ENCODE measurements at places on chromosomes 7 and 10. TPM values are rescaled to one million over a fixed set of nuclear protein-coding genes. Genes with fewer than 3 reads are reported as not detected.

DNA sequence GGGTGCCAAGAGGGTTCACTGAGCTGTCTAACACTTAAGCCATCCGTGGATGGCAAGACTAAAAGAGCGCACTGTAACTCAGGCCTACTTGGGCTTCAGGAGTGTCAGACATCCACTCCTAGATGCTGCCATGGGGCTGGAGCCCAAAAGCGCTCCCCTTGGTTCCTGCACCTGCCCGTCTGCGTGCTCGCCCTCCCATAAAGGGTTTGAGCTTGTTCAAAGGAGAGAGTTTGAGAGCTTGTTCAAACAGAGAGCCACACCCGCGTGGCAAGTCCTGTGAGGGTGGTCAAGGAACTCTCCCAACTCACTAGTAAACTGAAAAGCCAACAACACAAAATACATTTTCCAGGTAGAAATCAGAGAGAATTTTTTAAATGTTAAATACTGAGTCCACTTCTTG lies 256.7 kb downstream of the SEMA3A start:
- DNase-seq = no peak

DNA sequence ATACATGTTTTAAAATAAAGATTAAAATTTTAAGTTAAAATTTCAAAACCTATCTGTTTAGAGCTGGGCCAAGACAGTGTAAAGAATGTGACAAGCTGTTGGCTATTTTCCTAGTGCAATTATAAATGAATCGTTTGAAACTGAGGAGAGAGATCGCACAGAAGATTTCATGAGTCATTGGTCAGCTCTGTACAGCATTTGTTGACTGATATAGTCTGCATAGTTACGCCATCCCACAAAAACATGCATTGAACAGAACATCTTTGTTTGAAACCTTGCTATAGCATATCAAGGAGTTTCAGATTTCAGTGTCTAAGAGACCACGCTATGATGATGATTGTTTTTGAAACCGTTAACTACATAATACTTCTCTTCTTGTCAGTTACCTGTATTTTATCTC lies 1.3 kb upstream of the C10orf67 start:
- no peak for DNase-seq

- DNase-seq = no peak
Observed at GRCh38 chr7:53050433-53050832, 15.0 kb downstream of the POM121L12 start.

GRCh38 chr7:125606671-125607070 lies 677.0 kb upstream of the POT1 start:
- DNase-seq = no peak

DNA sequence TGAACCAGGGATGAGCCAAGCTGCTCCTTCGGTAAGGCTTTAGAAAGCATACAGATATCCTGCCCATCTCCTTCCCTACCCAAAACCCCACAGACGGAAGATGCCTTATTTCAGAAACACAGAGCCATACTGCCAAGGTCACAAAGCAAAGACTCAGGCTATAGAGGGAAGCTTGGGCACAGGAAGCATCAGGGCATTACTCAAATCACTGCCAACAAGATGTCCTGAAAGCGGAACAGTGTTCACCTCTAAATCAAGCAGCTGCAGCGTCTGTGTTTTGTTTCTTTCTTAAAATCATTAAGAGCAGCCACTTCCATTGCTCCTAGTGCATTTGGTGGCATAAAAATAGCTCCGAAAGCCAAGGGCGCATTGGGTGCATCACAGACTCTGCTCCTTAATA lies 307.3 kb downstream of the SORCS1 start:
- DNase-seq = no peak

GRCh38 chr7:121302214-121302745 lies 26.5 kb upstream of the WNT16 start:
- no peak for DNase-seq

GRCh38 chr7:133003052-133003910 lies 78.6 kb downstream of the CHCHD3 start:
- no peak for DNase-seq

DNA sequence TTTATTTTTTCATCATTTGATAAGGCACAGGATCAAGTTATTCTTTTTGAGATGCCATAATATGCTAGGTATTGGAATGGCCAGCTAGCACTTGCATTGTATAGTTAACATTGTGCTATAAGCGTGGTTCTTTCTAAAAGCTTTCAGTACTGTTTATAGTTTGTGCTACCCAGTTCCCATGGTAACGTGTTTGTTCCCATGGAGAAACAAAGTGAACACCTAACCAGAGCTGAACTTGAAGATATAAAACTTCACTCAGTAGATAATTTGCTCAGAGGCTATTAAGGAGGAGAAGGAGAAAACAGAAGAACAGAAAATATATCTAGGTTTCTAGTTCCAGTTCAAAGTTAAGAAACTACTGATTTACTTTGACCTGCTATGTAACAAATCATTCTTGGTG lies 23.6 kb upstream of the ITGB8 start:
- DNase-seq = peak; percentile 5

DNA sequence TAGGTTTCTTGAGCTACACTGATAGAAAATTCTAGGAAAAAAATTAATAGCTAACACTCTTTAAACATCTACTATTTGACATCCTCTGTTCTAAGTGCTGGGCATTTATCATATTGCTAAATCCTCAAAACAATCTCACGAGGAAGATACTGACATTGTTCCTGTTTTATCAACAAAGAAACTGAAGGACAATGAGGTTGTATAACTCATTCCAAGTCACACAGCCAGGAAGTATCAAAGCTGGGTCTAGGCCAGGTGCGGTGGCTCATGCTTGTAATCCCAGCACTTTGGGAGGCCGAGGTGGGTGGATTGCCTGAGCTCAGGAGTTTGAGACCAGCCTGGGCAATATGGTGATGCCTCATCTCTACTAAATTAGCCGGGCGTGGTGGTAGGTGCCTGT lies 51.6 kb upstream of the IL6 start:
- DNase-seq = no peak

DNA sequence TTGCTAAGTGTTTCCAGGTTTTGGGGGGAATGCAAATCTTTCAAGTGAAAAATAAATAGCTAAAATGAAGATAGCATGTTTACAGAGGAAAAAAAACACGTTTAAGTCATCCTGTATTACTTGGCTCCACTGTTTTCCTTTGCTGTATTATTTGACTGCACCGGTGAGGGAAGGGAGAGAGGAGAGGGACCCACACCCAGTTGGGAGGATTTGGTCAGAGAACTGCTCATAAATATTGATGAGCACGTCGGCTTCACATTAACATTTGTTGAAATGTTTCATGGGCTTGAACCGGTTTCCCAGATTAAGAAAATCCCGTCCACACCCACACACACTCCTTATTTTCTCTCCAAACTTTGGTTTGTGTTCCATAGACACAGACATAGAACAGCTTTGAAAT lies 493.8 kb upstream of the MGMT start:
- no peak for DNase-seq

DNA sequence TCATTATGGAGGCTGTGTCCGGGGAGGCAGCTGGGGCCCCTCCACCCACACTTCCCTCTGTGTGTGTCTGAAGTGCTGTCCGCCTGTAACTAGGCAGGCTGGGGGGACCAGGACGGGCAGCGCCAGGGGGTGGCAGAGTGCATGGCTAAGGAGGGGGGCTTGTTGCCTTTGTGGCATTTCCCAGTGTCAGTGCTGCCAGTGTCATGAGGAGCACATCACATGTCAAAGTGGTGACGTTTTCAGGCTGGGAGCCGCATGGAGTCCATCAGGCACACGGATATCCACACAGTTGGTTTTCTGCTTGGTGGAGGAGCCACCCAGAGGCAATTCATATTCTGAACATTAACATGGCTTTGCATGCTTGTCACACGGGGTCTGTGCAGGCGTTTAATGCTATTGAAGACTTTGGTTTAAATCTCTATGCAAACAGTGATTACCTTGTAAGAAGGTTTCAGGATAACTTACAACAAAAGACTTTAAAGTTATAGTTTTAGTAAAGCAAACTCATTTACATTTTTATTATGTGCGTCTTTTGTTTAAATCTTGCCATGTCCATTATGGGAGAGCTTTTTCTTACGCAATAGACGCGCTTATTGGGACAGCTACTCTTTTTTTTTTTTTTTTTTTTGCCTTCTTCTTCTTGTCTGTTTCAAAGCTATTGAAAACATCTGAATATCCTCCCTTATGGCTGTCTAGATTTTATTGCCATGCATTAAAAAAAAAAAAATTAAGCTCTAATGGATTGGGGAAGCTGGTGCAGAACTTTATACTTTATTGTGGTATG lies 52.9 kb downstream of the C10orf67 start:
- no peak for DNase-seq

DNA sequence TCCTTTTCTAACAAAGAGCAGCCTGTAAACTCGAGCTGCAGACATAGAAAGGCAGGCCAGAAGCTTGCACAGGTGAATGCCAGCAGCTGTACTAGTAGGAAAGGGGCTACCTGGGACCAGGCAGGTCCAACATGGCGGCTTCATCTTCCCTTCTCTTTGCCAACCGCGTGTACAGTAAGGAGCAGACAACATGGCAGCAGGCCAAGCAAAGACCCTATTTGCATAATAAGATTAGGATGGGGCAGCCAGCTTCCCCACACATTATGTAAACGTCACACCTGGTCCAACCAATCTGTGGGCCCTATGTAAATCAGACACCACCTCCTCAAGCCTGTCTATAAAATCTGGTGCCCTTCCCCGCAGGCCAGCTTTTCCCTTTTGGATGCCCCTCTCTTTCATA lies 1186.5 kb upstream of the AUTS2 start:
- no peak for DNase-seq

DNA sequence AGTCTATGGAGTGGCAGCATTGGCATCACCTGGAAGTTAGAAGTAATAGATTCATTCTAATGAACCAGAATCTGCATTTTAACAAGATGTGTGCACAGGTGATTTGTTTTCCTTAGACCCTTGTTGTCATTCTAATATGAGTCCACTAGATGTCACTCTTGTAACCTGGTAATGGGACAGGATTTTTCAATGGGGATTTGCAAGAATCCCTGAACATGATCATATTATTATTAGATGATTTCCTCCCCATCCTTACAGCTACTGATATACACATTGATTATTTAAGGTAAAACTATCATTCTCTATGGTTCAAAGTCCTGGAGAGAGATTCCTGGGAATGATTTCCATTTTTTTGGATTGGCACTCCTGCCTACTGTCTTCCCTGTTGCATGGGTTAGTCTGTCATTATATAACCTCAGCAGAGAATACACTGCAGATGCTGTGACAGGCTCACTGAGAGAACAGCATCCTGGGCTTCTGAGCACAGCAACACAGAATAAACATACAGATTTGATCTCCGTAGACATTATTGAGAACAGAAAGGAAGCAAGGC lies 194.9 kb downstream of the SUGCT start:
- DNase-seq = no peak

GRCh38 chr10:133166828-133167692 lies 7.0 kb downstream of the KNDC1 start:
- DNase-seq = no peak

DNA sequence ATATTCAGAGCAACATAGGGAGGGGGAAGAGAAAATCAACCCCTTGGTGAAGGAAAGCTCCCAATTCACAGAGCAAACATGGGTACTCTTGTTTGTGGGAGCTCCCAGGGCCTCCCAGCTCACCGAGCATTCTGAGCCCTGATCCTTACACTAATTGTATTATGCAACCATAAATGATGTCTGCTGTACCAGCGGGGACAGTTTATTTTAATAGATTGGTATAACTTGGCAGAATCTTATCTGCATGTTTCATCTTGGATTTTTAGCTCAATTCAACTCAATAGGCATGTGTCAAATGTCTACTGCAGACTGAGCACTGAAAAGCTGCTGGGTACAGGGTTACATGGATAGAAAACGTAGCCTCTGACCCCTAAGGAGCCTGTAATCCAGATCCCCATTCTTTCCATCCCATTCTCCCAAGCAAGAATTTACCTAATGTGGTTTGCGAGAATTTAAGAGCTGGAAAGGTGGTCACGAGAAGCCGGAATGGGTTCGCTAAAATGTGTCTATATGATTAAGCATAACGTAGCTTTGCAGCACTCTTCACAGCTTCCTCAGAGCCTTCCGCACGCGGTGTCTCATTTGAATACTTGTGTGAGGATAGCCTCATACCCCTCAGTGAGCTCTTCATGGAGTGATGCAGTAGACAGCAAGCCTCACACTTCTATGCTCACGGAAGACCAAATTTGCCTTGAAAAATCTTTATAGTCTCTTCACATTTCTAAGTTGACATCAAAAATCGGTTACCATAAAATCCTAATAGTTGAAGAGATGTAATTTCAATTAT lies 18.3 kb downstream of the EGFR start:
- DNase-seq = no peak

GRCh38 chr10:123140164-123140982 lies 4.6 kb downstream of the HMX3 start:
- no peak for DNase-seq

DNA sequence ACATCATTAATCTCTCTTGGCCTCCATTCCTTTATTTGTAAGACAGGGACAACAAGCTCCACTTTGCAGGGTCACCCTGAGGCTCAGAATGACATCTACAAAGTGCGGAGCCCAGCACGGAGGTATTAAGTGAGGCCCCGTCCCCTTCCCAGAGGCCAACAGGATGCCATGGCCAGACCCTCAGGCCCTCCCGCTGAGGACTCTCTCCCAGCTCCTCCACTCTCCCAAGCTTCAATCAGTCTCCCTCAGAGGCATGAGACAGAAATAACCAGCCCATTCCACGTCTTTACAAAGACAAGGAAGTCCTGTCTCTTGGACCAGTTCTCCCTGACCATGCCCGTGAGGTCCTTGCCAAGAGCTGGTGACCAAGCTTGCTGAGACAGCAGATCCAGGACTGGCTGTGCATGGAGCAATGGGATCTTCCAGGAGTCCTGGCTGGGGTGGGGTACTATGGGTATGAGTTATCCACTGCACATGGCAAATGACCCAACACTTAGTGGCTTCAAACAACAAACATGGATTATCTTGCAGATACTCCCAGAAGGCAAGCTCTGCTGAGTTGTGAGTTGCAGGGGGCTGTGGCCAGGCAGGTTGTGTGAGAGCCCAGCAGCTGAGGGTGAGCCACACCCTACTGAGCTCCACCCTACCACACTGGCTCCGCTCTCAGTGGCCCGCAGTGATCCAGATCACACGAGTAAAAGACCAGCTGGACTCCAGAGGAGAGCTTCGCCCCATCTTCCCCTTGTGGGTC lies 4.3 kb upstream of the PPIF start:
- no peak for DNase-seq

GRCh38 chr7:159141167-159141566 lies 3.5 kb downstream of the VIPR2 start:
- DNase-seq = peak; percentile 11

The ZSCAN25 gene
- total RNA-seq = 54.7 TPM

The CFAP70 gene
- total RNA-seq = 2.4 TPM

The FAM237B gene
- not detected for total RNA-seq

The GNG11 gene
- total RNA-seq = not detected

The TMEM176A gene
- not detected for total RNA-seq

The LRRC17 gene
- total RNA-seq = not detected

The WDR37 gene
- total RNA-seq = 22.6 TPM
